Gastrocnemius medialis (tissue), 4 donors: ENCODE measurements at places on chromosomes 12 and 14. TPM values are rescaled to one million over a fixed set of nuclear protein-coding genes. Genes with fewer than 3 reads are reported as not detected.

Gene NEDD1
- total RNA-seq, result 29.4 TPM

Gene MIP
- total RNA-seq, result not detected

Gene AQP2
- not detected for total RNA-seq

Gene DAO
- total RNA-seq, result not detected

Gene HOXC4
- total RNA-seq, result 0.51 TPM

Gene EAPP
- 28.1 TPM for total RNA-seq

Gene GPR137C
- 0.42 TPM for total RNA-seq
